Tibial nerve (tissue), 4 donors: ENCODE measurements at places on chromosomes 3 and 15.

DNA sequence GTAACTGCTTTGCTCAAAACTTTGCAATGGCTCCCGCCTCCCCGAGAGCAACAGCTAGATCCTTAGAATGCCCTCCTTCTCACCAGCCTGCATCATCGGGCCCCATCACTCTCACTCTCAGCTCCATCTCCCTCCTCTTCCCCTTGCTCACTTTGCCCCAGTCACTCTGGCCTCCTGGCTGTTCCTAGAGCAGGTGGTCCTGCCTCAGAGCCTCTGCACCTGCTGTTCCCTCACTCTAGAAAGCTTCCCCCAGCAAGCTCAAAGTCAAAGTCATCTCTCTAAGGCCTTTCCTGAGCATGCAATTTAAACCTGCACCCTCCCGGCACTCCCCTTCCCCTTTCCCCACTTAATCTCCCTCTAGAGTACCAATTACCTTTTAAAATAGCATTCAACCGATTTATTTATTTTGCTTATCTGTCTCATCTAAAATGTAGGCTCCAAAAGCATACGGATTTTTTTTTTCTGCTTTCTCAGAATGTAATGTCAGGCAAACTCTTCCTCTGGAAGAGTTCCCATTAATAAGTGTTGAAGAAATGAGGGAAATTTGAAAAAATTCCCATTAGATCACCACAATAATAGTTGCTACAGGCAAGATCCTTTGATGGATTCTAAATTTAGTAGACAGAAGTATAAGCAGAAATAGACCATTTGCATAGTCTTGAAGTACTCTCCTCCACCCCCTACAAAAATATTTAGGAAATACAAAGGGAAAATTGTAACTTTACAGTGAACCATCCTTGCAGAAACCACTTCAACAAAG lies 15.9 kb upstream of the HES1 start:
- no peaks in the 10 kb centered on the region for H3K27me3 ChIP-seq
- no peak overlapping the region for H3K4me3 ChIP-seq
- no peak for DNase-seq
- no peak overlapping the region for H3K27ac ChIP-seq
- no peaks in the 10 kb centered on the region for H3K36me3 ChIP-seq

GRCh38 chr15:33083232-33084081 lies 111.1 kb downstream of the FMN1 start:
- H3K4me1 ChIP-seq: no peaks in the 10 kb centered on the region
- H3K27me3 ChIP-seq: no peaks in the 10 kb centered on the region
- H3K4me3 ChIP-seq: no peak overlapping the region
- no peak overlapping the region for H3K27ac ChIP-seq
- DNase-seq: no peak

DNA sequence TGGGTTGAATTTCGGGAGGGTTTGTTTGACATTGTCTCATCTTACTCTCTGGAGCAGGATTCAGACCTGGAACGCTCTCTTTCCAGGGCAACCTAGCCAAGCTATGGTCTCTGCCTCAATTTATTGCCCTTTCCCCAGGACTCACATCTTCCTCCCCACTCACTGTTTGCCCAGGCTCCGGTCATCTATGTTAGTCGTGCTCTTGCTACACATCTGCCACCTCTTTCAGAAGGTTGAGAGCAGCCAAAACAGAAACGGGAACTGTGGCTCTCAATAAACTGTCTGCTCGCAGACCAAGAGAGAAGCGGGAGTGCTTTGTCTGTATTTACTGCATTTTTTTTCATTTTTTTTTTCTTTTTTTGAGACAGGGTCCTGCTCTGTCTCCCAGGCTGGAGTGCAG lies 81.6 kb downstream of the ST6GAL1 start:
- peaks cover 19% of the 10 kb centered on the region for H3K4me1 ChIP-seq
- peak overlapping the region; percentile 63 for H3K27ac ChIP-seq
- H3K36me3 ChIP-seq: no peaks in the 10 kb centered on the region
- DNase-seq: no peak
- no peaks in the 10 kb centered on the region for H3K27me3 ChIP-seq
- no peak overlapping the region for H3K4me3 ChIP-seq

DNA sequence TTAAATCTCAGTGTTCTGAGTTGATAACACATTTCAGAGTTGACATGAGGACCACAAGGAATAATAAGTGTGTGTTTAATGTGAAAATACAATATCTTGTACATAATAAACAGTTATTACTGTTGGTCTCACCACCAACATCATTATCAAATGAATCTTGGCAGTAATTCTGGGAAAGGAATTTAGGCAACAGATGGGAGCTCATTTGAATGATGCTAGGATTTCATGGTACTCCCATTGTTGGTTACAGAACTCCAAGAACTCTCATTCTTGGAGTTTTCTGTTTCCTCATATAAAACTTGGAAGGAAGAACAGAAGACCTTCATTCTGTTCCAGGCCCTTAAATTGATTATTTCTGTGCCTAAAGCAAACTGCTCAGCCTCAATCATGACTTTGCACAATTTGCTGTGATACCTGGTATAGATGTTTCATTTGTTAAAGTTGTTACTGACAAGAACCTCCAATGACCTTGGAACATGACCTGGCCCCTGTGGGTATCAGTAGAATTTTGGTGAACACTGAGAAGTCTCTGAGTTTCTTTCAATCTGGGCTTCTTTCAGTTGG lies 385.8 kb downstream of the LPP start:
- H3K36me3 ChIP-seq: no peaks in the 10 kb centered on the region
- H3K4me1 ChIP-seq: no peaks in the 10 kb centered on the region
- no peak overlapping the region for H3K27ac ChIP-seq
- H3K4me3 ChIP-seq: no peak overlapping the region
- DNase-seq: no peak

DNA sequence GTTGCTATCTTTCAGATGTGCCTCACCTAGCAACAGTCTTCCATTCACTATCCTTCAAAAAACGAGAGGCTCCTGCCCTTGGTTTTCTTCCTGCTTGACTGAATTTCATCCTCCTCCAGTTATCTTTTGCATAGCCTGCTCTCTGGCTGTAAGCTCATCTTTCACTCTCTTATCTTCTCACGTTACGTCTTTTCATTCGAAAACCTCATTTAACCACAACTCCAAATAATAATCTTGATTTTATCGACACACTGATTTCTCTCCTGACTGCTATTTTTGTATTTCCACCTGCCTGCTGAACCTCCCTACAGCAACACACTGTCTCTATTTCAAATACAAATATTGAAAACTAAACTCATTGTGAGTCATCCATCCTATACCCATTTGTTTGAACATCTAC lies 230.7 kb upstream of the TMC3 start:
- no peak overlapping the region for H3K27ac ChIP-seq
- no peak for DNase-seq
- no peak overlapping the region for H3K4me3 ChIP-seq
- no peaks in the 10 kb centered on the region for H3K36me3 ChIP-seq

GRCh38 chr15:44623178-44623577 lies 40.3 kb downstream of the SPG11 start:
- no peaks in the 10 kb centered on the region for H3K27me3 ChIP-seq
- H3K4me1 ChIP-seq: no peaks in the 10 kb centered on the region
- H3K4me3 ChIP-seq: no peak overlapping the region
- no peak for DNase-seq
- H3K27ac ChIP-seq: no peak overlapping the region

- peaks cover 23% of the 10 kb centered on the region for H3K4me1 ChIP-seq
- no peak overlapping the region for H3K4me3 ChIP-seq
- DNase-seq: no peak
- H3K36me3 ChIP-seq: no peaks in the 10 kb centered on the region
- peak overlapping the region; percentile 57 for H3K27ac ChIP-seq
Observed at GRCh38 chr15:22961762-22962161, 18.4 kb downstream of the CYFIP1 start.

GRCh38 chr15:57784081-57784511 lies 77.6 kb downstream of the POLR2M start:
- H3K4me1 ChIP-seq: peaks cover 7% of the 10 kb centered on the region
- no peaks in the 10 kb centered on the region for H3K27me3 ChIP-seq
- H3K27ac ChIP-seq: peak overlapping the region; percentile 46
- DNase-seq: peak; percentile 13
- H3K4me3 ChIP-seq: no peak overlapping the region

DNA sequence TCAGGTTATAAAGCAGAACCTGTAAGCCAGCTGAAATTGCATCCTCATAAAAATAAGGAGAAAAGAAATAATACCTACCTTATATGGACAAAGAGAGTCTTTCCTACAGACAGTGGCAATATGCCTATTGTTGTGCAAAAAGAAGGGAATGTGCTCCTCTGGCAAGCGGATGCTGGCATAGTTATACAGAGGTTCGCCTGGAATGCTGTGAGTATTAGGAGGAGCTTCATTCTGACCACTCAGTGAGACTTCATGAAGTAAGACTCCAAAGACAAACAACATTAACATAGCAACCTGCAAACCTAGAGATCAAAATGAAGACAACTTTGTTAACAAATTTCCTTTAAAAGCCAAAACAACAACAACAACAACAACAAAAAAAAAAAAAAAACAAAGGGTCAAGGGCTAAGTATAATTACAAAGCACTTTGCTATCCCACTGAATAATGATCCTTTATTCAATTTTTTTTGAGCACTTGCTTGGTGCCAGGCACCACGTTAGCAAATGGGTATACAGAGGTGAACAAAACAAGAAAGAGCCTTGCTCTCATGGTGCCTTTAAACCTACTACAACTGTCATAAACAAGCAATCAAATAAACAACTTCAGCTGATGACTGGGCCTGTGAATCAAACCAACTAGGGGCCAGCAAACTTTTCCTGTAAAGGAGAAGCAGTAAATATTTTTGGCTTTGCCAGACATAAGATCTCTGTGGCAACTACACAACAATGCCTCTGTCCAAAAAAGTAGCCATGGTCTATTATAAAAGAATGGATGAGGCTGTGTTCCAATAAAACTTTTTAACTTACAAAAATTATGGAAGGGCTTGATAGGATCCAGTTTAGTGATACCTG lies 3.7 kb downstream of the EOGT start:
- H3K27me3 ChIP-seq: no peaks in the 10 kb centered on the region
- DNase-seq: no peak
- H3K27ac ChIP-seq: no peak overlapping the region
- no peaks in the 10 kb centered on the region for H3K4me1 ChIP-seq
- no peaks in the 10 kb centered on the region for H3K36me3 ChIP-seq

DNA sequence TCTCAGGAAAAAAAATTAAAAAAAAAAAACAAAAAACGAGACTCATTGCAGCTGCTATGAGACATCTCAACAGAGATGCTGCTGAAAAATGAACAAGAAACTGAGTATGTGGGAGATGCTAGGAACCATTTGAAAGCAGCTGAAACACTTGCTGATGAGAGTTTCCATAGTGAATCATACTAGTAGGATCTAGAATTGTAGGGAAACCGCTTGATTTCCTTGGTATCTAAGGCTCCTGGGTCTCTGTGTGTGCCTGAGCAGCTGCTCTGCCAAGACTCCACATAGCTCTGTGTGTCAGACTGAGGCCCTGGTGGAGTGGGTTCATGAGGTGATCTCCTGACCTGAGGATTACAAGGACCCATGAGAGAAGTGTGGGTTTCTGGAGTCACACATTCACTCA lies 313.4 kb upstream of the NECTIN3 start:
- no peak overlapping the region for H3K27ac ChIP-seq
- no peak overlapping the region for H3K4me3 ChIP-seq

DNA sequence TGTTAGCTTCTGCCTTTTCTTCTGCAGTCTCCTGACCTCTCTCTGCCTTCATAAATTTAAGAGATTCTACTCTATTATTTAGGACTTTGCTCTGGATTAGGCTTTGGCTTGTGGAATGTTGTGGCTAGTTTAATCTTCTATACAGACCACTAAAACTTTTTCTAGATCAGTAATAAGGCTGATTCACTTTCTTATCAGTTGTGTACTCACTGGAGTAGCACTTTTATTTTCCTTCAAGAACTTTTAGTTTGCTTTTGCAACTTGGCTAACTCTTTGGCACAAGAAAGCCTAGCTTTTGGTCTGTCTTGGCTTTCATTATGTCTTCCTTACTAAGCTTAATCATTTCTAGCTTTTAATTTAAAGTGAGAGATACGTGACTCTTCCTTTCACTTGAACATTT lies 265.5 kb upstream of the TBC1D5 start:
- no peak overlapping the region for H3K4me3 ChIP-seq
- H3K36me3 ChIP-seq: no peaks in the 10 kb centered on the region
- no peak for DNase-seq
- H3K4me1 ChIP-seq: no peaks in the 10 kb centered on the region
- no peak overlapping the region for H3K27ac ChIP-seq

- H3K27ac ChIP-seq: no peak overlapping the region
- peaks cover 6% of the 10 kb centered on the region for H3K27me3 ChIP-seq
- H3K4me3 ChIP-seq: no peak overlapping the region
- DNase-seq: no peak
- no peaks in the 10 kb centered on the region for H3K4me1 ChIP-seq
Observed at GRCh38 chr15:29285386-29285785, 15.8 kb upstream of the NSMCE3 start.

GRCh38 chr15:29058903-29059539 lies 173.2 kb downstream of the APBA2 start:
- H3K36me3 ChIP-seq: no peaks in the 10 kb centered on the region
- H3K4me3 ChIP-seq: no peak overlapping the region
- H3K27me3 ChIP-seq: no peaks in the 10 kb centered on the region
- no peaks in the 10 kb centered on the region for H3K4me1 ChIP-seq

DNA sequence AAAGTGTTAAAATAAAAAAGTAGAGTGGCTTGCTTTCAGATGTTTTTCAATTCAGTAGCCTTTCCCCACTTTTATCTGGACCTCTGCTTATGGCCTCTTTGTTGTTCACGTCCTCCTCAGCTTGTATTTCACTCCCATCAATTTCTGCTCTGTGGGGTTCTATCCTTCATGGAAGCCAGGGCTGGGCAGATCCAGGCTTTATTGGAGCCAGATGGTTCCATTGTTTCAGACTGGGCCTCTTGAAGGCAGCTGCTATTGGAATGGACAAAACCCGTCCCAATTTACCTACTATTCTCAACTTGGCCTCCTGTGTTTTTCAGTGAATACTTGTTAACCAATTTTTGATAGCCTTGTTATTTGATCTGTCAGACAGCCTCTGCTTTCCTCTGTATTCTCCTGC lies 10.9 kb upstream of the AADACL2 start:
- H3K4me1 ChIP-seq: no peaks in the 10 kb centered on the region
- no peak overlapping the region for H3K27ac ChIP-seq
- H3K4me3 ChIP-seq: no peak overlapping the region
- H3K27me3 ChIP-seq: no peaks in the 10 kb centered on the region

DNA sequence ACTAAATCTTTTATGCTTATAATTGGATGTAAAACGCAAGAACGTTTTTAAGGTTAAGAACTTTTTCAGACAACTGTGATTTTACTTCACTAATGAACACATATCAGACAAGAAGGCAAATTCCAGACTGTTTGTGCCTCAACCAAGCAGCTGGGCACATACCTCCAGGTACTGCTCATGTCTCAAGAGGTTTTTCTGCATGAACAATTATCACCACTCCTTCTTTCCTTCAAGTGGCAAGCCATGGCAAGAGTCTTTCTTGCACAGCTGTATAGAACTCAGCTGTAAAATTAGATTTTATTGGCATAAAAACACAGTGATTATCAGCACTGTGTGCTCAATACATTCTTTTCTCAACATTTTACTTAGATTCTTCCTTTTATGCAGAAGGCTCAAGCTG lies 64.3 kb downstream of the FNDC3B start:
- no peaks in the 10 kb centered on the region for H3K36me3 ChIP-seq
- DNase-seq: no peak
- no peak overlapping the region for H3K27ac ChIP-seq
- H3K4me1 ChIP-seq: no peaks in the 10 kb centered on the region

- H3K4me3 ChIP-seq: no peak overlapping the region
- H3K36me3 ChIP-seq: no peaks in the 10 kb centered on the region
- H3K4me1 ChIP-seq: no peaks in the 10 kb centered on the region
Observed at GRCh38 chr3:55923207-55923606, 436.1 kb upstream of the WNT5A start.
